Activated CD8-positive, alpha-beta T cell treated with anti-CD3 and anti-CD28 coated beads for 36 hours (primary cell): ENCODE measurements at places on chromosomes 5 and 9. TPM values are rescaled to one million over a fixed set of nuclear protein-coding genes. Genes with fewer than 3 reads are reported as not detected.

TXNDC8 gene
- not detected for total RNA-seq

- DNase-seq, result no peak
Observed at GRCh38 chr9:109506097-109506712, 8.1 kb upstream of the PTPN3 start.

EFNA5 gene
- total RNA-seq, result not detected

DNA sequence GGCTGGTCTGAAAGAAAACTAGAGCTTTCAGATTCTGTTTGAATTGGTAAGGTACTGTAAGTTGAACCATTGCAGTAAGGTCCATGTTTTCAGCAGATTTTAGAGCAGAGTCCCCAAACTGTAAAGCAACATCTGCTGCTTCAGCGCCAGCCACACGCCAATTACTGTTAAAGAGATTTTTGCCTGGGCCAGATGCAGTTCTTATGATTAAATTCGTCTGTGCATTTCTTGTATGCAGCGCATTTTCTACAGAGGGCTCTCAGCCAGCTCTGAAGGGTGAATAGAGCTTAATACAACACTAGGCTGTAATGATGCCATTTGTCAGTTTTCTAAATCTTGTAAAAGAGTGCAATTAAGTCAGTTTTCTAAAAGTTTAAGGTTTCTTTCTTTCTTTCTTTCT lies 246.3 kb downstream of the COX7C start:
- no peak for DNase-seq

ISL1 gene
- total RNA-seq, result not detected

- DNase-seq, result no peak
Observed at GRCh38 chr9:120935383-120935857, 8.8 kb upstream of the TRAF1 start.

SPEF2 gene
- total RNA-seq, result 8.4 TPM

OR1J2 gene
- not detected for total RNA-seq

GRCh38 chr9:113932906-113933584 lies 56.9 kb downstream of the ZNF618 start:
- DNase-seq, result no peak

DNA sequence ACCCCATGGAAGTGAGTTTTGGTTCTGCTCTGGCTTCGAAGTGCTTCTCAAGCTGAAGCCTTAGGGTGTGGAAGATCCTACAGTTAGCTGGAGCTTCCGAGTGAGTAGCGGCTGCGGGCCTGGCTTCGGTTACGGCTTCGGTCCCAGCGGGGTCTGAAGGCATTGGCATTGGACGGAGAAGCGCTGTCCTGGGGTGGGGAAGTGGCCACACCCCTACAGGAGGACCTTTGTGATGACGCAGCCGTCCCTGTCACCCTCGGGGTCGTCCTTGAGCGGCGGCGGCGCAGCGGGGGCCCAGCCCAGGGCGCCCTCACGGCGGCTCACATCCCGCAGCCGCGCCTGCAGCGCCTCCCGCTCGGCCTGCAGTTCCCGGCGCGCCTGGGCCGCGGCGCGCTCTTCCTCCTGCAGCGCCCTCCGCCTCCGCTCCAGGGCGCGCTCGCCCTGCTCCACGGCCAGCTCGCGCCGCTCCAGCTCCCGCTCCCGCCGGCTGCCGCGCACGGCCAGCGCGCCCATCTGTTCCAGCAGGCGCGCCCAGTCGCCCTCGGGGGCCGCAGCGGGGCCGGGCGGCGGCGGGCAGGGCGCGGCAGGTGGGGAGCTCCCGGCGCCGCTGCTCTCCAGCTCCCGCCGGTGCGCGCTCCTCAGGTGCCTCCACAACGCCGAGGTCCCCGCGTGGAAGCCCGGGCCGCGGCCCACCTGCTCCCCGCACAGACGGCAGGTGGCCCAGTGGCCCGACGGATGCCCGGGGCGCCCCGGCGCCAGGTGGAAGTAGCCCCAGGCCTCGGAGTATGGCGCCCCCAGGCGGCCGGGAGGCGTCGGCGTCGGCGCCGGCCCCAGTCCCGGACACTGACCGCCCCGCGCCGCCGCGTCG lies 9.9 kb downstream of the ZBED3 start:
- peak; percentile 70 for DNase-seq

GRCh38 chr9:86979657-86980056 lies 32.4 kb upstream of the GAS1 start:
- no peak for DNase-seq

DNA sequence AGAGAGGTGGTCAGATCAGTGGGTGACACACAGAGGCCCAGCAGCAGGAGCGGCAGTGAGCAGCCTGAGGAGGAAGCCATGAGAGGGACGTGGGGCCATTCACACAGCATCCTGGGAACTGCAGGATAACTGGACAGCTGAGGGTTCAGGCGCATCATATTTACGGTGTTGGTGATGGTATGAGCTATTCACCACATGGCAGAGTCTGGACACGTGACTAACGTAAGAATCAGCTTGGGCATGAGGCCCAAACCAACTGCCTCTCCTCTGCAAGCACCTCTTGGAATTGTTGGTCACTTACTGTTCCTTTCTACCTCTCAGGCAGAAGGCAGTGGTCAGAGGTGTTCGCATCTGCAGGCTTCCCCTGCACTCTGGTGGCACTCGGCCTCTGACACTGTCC lies 141.1 kb downstream of the ENTREP1 start:
- no peak for DNase-seq
